ENCODE measurements at places on chromosomes 3 and 15. TPM values are rescaled to one million over a fixed set of nuclear protein-coding genes. Genes with fewer than 3 reads are reported as not detected.

ACKR4 gene
- not detected for total RNA-seq

DNA sequence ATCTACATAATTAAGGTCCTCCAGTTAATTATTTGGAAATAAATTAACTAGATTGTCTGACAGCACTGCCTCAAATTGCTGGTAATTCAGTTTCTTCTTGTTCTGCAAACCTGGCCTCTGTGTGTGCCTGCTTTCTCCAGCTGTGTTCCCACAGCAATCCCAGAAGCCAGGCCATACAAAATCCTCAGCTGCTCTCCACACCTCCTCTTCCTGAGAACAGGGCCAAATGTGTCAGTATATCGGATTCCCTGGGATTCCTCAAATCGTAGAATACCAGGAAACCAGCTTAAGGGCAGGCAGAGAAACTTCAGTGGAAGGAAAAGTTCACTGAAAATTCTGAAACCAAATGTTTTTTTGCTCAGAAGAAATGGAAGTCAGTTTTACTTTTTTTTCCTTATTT is 261.4 kb downstream of the ZMAT3 start:
- no peak for DNase-seq

- DNase-seq, result no peak
These were observed 97.2 kb upstream of the CTNNB1 start for GRCh38 chr3:41102053-41102556.

DNA sequence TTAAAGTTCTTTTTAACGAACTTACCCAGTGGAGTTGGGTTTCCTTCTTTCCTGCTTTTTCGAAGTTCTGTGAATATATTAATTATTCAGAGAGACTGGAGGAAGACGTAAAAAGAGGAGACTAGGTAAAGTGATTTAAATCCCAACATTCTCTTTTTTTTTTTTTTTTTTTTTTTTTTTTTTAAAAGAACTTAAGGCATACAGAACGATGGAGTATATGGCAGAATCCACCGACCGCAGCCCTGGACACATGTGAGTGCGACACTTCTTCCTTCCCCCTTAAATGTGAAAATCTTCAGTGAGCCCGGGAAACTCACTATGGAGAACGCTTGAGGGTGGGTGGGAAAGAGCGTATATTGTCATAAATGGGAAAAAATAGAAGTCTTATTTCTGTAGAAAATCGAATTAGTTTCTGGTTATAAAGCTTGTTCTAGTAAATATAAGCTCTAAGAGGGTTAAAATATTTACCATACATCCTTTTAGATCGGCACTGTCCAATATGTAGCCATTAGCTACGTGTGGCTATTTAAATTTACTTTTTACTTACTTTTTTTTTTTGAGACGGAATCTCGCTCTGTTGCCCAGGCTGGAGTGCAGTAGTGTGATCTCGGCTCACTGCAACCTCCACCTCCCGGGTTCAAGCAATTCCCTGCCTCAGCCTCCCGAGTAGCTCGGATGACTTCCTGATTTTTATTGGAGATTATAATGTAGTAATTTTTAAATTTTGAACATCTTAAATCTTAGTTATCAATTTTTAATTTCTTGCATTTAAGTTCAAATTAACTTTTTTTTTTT is 892 bp downstream of the NMD3 start:
- no peak for DNase-seq

- DNase-seq, result no peak
These were observed 112.9 kb downstream of the SEC22A start for GRCh38 chr3:123314359-123315270.

DNA sequence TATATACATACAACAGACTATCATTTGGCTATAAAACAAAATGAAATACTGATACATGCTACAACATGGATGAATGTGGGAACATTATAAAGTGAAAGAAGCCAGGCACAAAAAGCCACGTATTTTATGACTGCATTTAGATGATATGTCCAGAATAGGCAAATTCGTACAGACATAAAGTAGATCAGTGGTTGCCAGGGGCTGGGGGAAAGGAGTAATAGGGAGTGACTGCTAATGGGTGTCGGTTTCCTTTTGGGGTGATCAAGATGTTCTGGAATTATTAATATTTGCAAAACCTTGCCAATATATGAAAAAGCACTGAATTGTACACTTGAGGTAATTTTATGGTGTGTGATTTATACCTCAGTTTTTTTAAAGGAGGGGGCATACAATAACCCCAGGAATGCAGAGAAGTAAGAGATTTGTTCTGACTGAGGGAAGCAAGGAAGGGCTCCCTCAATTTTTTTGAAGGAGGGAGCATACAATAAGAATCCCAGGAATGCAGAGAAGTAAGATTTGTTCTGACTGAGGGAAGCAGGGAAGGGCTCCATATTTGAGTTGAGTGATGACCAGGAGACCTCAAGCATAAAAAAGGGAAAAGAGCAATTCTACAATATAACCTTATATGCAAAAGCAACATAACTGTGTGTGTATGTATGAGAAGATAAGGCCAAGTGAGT is 6.2 kb downstream of the PSMD6 start:
- DNase-seq, result no peak

CELF6 gene
- total RNA-seq, result 0.41 TPM

C3orf49 gene
- total RNA-seq, result not detected

DNA sequence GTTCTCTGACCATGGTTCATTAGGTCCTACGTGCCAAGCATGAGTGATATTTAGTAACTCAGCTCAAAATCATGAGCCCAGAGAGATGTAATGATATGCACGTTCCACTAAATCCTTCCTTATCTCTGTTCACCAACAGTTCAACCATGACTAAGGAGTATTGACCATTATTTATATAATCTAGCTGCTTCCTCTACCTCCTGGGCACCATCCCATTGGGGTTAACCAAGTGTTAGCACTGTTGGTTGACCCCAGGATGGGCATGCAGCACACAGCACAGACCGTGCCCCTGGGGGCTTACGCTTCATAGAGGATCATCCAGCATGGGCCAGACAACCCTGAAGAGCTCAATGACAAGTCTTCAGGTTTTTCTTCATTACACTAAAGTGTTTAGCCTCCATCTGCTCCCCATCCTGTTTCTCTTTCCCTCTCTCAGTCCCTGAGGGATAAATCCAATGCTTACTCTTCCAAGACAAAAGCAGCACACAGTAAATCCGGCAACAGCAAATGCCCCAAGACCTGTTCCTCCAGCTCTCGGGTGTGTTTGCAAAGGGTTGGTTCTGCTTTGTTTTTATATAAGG is 10.4 kb downstream of the FAM174B start:
- DNase-seq, result no peak

GRCh38 chr3:47932421-47932820 is 83.8 kb downstream of the MAP4 start:
- DNase-seq, result no peak

DNA sequence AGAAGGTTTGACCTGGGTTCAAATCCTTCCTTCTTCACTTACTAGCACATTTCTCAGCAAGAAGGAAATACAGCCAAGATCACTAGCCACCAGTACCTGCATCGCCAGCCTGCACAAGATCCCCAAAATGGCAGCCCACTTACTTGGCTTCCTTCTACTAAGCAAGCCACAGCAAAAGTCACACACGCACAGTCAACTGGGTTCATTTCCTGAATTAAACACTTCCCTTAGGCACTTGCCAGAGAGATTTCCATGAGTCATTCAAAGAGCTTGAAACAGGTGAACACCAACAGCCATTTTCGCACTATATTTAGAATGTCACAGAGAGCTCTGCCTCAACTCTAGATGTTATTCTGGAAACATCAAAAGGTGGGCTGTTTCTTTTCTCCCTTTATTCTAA is 42.6 kb downstream of the MGLL start:
- peak; percentile 48 for DNase-seq

GRCh38 chr15:99100245-99101173 is 4.4 kb upstream of the SYNM start:
- DNase-seq, result no peak

GRCh38 chr15:59587085-59587826 is 24.3 kb upstream of the GCNT3 start:
- no peak for DNase-seq

TP53BP1 gene
- 34.8 TPM for total RNA-seq

ADPGK gene
- 33.9 TPM for total RNA-seq

WNT7A gene
- 17.1 TPM for total RNA-seq

CTXN2 gene
- total RNA-seq, result not detected

DNA sequence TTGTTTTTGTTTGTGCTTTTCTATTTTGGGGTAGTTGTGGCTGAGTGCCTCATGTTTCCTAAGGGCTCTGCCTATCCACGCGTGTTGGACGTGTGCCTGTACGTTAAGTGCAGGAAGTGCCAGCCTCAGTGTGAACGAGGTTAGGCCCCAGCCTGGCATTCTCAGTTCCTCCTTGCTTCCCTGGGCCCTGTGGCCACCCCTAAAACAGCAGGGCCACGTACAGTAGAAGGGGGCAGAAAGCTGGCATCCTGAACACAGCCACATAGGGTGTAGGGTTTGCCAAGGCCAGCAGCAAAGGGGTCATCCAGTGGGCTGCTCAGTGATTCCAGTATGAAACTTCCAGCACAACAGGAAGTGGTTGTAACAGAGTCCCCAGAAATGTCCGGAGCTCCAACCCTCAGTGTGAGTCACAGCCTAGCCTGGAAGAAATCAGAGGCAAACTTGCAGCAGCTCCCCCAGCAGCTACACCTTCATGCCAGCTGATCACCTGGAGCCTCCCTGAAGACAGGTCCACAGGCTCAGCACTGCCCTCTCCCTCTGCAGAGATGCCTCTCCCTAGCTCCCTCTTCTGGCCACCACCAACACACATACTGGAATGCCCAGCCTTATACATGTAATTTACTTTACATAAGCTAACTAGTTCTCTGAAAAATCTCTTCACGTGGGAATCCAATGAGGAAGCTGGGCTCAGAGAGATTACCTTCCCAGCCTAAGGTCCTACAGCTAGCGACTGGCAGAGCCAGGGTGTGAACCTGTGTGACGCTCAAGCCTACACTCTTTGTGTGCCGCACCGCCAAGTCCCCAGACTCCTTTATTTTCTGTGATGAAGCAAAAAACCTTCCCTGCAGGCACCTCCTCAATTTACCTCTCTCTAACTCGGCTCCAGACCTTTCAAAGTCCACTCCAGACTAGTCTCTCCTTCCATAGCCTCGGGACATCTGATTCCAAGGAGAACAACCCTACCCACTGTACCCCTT is 26.6 kb downstream of the ILDR1 start:
- DNase-seq, result peak; percentile 69

ITIH4 gene
- total RNA-seq, result 0.13 TPM

- DNase-seq, result no peak
These were observed 973 bp downstream of the BUB1B start for GRCh38 chr15:40161693-40162391.

- peak; percentile 21 for DNase-seq
These were observed 72.7 kb downstream of the ZNF621 start for GRCh38 chr3:40597441-40597840.

DENND6A gene
- 16.8 TPM for total RNA-seq

- DNase-seq, result no peak
These were observed 14.0 kb downstream of the RCN2 start for GRCh38 chr15:76945494-76946093.

DNA sequence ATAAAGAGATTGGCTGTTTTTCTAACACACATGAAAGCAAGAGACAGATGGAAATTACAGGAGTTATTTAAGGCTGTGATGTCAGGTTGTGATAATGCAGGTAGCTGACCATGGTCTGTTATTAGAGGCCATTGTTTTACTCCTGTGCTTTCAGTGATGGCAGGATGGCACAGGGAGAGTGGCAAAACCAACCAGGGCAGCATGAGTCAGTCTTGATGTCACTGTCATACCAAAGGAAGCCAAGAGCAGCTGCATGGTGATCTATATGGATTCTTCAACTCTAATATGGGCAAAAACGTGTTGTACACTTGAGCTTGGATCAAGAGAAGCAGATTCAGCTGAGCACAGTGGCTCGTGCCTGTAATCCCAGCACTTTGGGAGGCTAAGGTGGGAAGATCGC is 91.8 kb upstream of the LMOD3 start:
- no peak for DNase-seq

KCNMB3 gene
- 1.9 TPM for total RNA-seq

SHC4 gene
- 4.2 TPM for total RNA-seq

GRCh38 chr3:150080058-150080730 is 109.5 kb upstream of the PFN2 start:
- DNase-seq, result no peak

FRMD4B gene
- 13.6 TPM for total RNA-seq

CALML4 gene
- total RNA-seq, result 2.4 TPM

DNA sequence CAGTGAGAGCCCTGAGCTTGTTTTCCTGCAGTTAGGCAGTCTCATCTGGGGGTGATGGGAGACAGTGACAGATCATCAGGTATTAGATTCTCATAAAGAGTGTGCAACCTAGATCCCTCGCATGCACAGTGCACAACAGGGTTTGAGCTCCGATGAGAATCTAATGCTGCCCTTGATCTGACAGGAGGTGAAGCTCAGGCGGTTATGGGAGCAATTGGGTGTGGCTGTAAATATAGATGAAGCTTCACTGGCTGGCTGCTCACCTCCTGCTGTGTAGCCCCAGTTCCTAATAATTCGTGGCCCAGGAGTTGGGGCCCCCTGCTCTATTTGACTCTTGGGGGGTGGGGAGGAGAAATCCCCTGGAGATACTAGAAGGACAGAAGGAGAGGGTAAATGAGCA is 309.4 kb upstream of the STT3B start:
- DNase-seq, result no peak

TGM4 gene
- total RNA-seq, result not detected

PLXND1 gene
- total RNA-seq, result 103 TPM

DNA sequence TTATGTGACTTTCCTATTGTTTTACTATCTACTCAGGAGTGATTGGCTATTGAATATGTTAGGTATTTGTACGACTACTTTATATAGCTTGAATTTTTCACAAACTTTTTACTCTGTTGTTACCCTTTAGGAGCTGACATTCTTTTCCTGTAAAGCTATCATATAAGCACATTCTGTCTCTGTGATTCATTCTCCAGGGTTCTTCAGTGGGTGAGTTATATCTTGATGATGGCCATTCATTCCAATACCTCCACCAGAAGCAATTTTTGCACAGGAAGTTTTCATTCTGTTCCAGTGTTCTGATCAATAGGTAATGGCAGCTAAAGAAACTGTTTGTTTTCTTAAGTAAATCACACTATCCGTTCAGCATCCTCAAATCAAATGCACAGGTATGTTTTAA is 10.1 kb upstream of the CAPN3 start:
- no peak for DNase-seq

DNA sequence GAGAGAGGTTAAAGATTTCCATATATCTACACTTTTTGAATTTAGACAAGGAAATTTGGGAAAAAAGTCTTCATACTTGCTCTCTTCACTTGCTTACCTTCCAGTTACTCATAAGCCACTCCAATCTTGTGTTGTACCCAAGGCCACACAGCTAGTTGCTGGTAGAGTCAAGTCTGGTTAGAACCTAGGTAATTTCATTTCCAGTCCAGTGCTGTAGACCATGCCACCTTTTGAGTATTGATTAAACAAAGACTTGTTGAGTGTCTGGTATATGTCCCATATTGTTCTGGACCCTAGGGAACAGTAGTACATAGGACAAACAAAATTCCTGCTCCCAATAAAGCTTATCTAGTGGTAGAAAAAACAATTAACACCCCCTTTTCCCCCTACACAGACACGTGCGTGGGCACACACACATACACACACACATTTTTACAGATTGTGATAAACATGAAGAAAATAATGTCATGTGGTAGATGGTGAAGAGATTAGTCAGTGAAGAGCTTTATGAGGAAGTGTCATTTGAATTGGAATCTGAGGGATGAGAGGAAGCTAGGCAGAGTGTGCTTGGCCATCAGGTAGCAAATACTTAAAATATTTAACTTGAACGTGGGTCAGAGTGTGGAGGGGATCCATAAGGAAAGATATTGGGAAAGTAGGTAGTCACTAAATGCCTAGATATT is 2.1 kb downstream of the CMC1 start:
- DNase-seq, result no peak

SMCO1 gene
- not detected for total RNA-seq
